ENCODE measurements at places on chromosomes 7 and 10.

- DNase-seq, result no peak
Measured at GRCh38 chr7:5997210-5997808, 11.5 kb downstream of the PMS2 start.

DNA sequence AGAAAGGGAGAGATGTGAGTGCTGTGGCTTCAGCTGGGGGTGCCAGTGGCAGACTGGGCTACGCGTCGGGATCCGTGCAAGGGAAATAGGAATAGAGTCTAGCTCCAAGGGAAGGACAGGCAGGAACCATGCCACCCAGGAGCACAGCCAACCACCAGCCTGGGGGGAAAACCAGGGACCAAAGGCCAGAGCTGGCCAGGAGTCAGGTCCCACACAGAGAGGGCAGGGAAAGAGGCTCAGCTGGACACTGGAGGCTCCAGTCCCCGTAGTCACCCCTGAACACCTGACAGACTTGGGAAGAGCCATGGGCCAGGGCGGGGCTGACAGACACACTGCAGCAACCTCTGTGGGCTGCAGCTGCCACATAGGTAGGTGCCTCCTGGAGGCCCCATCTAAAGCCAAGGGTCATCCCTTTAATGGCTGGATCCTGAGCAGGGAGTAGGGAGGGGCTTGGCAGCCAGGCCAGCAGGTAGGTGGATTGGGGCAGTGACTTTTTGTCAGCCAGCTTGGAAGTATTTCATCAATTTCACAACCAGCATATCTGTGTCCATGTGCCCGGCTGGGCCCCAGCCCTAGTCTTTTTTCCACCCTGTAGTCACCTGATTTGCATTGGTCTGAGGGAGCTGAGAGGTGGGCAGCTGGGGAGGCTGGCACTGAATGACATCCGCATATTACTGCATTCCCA, 163.2 kb downstream of the SH2D4B start:
- no peak for DNase-seq

- no peak for DNase-seq
Measured at GRCh38 chr7:681551-682307, 44.8 kb upstream of the DNAAF5 start.

- no peak for DNase-seq
Measured at GRCh38 chr10:132676193-132676891, 109.6 kb downstream of the NKX6-2 start.

DNA sequence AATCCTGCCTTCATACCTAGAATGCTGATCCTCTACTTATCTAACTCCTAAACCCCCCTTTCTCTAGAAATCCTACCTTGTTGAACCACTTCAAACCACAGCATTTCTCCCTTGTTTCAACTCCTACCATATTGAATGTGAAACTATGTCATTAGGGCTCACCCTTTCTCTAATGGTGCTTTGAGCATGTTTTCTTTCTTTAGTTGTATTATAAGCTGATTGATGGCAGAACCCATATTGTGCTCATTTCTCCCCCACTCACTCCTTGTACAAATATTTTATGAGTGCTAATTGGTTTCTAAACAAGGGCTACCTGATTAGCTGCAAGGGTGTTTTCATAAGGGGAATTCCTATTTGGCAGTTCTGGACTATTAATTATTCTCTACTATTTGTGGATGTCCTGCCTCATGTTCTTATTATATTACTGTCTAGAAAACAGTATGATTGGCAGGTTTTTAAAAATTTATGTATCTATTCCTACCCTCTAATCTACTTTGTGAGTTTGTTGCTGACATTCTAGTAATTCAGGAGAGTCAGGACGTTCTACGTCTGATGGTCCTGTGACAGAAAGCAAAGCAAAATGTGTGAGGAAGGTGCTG, 765.8 kb downstream of the KCNMA1 start:
- DNase-seq, result no peak

DNA sequence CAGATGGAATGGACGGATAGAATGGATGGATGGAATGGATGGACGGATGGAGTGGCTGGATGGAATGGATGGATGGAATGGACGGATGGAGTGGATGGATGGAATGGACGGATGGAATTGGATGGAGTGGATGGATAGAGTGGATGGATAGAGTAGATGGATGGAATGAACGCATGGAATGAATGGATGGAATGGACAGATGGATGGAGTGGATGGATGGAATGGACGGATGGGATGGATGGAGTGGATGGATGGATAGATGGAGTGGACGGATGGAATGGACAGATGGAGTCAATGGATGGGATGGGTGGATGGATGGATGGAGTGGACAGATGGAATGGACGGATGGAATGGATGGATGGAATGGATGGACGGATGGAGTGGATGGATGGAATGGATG, 259.7 kb upstream of the C7orf33 start:
- no peak for DNase-seq

DNA sequence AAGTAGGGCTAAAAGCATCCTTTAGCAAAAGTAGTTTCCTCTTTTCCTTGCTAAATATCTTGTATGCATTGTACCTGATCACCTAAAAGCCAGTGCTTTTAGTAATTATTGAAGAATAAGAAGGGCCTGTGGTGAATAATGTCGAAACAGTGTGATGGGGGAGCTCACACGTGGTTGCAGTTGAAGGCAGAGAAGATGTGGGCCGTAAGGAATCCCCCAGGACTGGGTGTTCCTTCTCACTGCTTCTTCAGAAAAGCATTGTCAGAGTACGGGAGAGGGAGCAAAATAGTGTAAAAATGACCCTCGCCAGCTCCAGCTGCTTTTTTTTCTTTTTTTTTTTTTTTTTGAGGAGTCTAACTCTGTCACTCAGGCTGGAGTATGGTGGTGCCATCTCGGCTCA, 201.1 kb downstream of the NSUN6 start:
- no peak for DNase-seq

DNA sequence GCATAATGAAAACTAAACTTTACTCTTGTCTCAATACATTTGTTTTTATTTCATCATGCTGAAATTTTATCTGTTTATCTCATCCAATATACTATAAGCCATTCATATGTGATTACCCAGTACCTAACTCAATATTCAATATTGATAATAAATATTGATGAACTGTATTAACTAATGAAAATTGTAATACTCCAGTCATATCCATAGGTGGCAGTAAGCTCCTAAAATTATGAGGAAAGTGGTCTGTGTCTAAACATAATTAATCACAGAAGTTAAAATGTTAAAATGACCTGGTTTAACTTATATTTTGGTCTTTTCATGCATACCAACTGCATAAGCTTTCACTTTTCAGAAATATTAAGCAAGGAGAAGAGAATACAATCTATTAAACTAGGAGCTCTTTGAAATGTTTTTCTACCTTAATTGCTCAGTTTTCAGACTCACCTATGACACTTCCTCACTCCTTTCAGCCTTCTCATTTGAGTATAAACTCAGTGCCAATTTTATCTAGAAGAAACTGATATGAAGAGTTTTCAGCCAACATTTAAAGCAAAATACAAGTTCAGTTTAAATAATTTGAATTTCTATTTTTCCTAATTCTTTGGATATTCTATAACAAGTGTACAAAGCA, 30.5 kb upstream of the VWDE start:
- DNase-seq, result no peak

DNA sequence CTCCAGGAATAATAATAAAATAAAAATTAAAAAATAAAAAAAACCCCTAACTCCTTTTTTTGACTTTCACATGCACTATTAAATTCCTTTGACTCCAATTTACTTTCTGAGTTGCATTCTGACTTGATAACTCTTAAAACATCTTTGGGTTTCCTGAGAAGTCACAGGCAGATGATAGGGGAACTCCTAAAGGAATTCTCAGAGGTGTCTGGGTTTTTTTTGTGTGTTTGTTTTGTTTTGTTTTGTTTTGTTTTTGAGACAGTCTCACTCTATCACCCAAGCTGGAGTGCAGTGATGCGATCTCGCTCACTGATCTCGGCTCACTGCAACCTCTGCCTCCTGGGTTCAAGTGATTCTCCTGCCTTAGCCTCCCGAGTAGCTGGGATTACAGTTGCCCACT, 52.7 kb upstream of the APBB1IP start:
- no peak for DNase-seq

DNA sequence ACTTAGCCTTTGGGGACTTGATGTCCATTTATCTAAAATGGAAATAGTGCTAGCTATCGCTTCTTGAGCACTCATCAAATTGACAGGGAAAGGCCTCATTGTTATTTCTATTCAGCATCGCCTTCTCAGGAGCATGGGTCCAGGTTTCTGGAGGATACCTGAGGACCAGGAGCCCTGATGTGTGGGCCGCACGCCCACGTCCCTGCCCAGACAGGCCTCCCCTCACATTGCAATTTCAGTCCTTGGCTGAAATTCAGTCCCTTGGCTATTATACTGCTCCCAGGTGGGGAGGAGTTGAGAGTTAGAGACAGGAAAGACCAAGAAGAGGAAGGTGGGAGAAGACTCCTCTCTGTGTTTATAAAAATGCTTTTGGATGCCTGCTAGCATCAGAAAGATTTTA, 38.9 kb downstream of the GPRIN2 start:
- no peak for DNase-seq

DNA sequence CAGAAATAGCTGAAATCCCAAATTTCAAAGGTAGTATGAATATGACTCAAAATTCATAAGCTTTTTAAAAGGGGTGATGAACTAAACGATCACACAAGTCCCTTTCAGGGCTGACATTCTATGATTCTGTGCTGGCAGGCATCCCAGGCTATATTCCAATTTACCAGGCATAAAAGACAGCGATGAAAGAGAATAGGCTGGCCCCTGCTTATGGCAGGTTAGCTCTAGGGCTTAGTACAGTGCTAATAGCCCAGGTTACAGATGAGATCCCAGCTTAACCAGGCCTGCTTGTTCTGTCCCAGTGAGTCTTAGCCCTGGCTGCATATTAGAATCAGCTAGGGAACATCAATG, 56.4 kb downstream of the CDHR3 start:
- DNase-seq, result no peak

DNA sequence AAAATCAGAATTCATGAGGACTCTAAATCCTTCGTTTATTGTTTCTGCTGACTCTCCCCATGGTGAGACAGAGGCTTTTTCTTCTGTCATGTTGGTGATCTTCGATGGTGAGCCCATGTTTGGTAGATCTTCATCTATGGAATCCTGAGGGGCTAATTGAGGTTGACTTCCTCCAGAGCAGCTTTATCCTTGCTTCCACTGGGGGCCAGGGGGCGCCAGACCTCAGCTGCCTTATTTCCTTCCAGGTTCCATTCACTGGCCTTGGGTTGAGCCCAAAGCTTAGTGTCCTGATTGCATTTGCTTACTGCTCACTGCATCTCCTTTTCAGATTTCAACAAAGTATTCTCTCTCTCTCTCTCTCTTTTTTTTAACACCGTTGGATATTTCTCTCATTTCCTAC, 80.7 kb downstream of the GCC1 start:
- peak; percentile 5 for DNase-seq

All from activated CD8-positive, alpha-beta memory T cell treated with anti-CD3 and anti-CD28 coated beads for 1 hour (primary cell).